ENCODE measurements at places on chromosomes 6 and 20. TPM values are rescaled to one million over a fixed set of nuclear protein-coding genes. Genes with fewer than 3 reads are reported as not detected.

DNA sequence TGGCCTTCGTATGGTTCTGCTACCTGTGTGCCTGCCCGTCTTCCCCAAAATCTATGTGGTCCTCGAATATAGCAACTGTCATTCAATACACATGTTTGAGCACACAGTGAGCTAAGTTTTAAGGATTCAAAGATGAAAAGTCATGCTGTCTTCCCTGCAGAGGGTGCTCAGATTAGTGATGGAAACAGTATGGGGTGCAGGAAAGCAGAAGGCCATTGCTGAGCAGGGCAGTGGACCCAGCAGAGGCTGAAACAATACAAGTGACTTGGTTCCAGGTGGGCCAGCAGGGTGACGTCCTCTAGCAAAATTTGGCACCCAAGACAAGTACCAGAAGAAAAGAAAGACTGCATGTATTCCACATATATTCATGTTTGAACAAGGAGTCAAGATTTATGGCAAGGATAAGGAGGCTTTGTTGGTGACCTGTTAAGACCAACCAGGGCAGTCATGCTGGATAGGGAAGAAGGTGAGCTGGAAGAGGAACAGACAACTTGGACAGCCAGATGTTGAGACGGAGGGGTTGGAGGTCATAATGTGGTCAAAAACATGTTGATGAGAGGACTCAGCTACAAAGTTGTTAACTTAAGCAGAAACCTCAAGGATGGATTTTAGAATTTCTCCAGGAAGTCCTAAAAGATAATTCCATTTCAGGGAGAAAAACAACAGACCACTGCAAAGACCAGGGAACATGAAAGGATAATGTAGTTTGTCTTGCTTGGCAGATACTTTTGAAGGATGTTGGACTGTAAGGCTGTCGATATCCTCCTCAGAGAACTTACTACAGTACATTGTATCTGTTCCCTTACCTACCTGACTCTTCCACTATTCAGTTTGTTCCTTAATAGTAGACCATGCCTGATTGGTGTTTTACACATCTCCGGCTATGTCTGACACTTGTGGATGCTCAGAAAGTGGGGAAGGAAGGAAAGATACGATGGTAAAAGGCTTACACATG, 2.5 kb downstream of the HLA-DQA1 start:
- no peak overlapping the region for H3K27ac ChIP-seq
- no peaks in the 10 kb centered on the region for H3K27me3 ChIP-seq
- no peak overlapping the region for H3K4me3 ChIP-seq
- no peaks in the 10 kb centered on the region for H3K36me3 ChIP-seq
- no peak for DNase-seq
- no peaks in the 10 kb centered on the region for H3K4me1 ChIP-seq

SNRPB gene
- 207 TPM for total RNA-seq

DNA sequence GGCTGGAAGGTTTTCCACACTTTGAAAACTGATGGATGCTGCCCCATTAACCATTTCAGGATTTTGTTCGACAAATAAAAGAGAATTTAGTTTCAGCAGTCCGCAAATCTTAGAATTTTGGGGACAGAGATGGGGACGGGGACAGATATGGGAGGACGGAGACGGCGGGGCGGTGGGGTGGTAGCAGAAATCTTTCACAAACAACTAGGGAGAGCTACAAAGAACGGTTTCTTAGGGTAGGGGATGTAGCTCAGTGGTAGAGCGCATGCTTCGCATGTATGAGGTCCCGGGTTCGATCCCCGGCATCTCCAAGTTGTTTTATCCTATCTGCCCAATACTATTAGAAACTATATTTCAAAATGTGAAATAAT, 15.1 kb downstream of the HMGN4 start:
- DNase-seq, result peak; percentile 84
- no peaks in the 10 kb centered on the region for H3K27me3 ChIP-seq

CST7 gene
- total RNA-seq, result not detected

GRCh38 chr6:21739838-21740237, 146.3 kb downstream of the SOX4 start:
- no peaks in the 10 kb centered on the region for H3K27me3 ChIP-seq
- H3K27ac ChIP-seq, result no peak overlapping the region
- H3K36me3 ChIP-seq, result no peaks in the 10 kb centered on the region
- no peak overlapping the region for H3K4me3 ChIP-seq
- DNase-seq, result no peak
- no peaks in the 10 kb centered on the region for H3K4me1 ChIP-seq

GRCh38 chr6:134467620-134468019, 149.7 kb upstream of the SGK1 start:
- H3K27ac ChIP-seq, result no peak overlapping the region
- H3K4me1 ChIP-seq, result no peaks in the 10 kb centered on the region
- no peaks in the 10 kb centered on the region for H3K36me3 ChIP-seq
- no peaks in the 10 kb centered on the region for H3K27me3 ChIP-seq
- H3K4me3 ChIP-seq, result no peak overlapping the region
- DNase-seq, result no peak

DNA sequence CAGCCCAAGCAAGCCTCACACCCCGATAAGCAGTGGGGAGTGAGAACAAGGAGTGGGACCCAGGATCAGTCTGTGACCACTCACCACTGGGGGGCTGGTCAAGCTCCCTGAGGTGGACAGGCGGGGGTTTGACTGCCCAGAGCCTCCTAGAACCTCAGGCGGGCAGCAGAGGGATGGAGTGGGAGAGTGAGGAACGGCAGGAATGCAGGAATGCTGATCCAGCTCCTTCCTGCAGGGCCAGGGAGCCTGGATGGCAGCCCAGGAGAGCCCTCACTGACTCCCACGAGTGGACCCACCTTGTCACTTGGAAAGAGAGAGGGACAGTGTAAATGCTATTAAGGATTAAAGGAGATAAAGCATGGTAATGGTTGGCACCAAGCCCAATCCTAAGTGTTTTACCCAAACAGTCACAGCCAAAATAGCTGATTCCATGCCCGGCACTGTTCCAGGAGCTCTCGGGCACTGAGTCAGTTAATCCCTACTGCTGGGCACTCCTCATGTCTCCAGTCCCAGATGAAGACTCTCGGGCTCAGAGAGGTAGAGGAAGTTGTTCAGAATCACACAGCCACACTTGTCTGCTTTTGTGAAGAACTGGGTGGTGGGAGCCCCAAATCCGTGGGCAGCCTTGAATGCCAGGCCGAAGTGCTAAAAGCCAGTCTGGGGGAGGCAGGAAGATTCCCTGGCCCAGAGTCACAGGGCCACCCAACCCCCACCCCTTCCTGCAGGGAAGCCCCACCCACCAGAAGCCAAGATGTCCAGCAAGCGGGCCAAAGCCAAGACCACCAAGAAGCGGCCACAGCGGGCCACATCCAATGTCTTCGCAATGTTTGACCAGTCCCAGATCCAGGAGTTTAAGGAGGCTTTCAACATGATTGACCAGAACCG, 3.1 kb downstream of the MYL9 start:
- no peaks in the 10 kb centered on the region for H3K36me3 ChIP-seq
- peak overlapping the region; percentile 99 for H3K27ac ChIP-seq
- H3K27me3 ChIP-seq, result no peaks in the 10 kb centered on the region
- peak overlapping the region; percentile 99 for H3K4me3 ChIP-seq

GRCh38 chr6:84119277-84119676, 85.7 kb downstream of the MRAP2 start:
- H3K27ac ChIP-seq, result no peak overlapping the region
- no peaks in the 10 kb centered on the region for H3K27me3 ChIP-seq
- H3K4me3 ChIP-seq, result no peak overlapping the region
- no peaks in the 10 kb centered on the region for H3K36me3 ChIP-seq
- no peak for DNase-seq
- H3K4me1 ChIP-seq, result no peaks in the 10 kb centered on the region

NKAIN4 gene
- total RNA-seq, result 6.0 TPM

MUC22 gene
- total RNA-seq, result 0.31 TPM

- DNase-seq, result no peak
- no peak overlapping the region for H3K4me3 ChIP-seq
- H3K4me1 ChIP-seq, result no peaks in the 10 kb centered on the region
Observed at GRCh38 chr6:43842231-43842794, 72.3 kb downstream of the VEGFA start.

- H3K36me3 ChIP-seq, result no peaks in the 10 kb centered on the region
- H3K4me3 ChIP-seq, result peak overlapping the region; percentile 78
- peak overlapping the region; percentile 69 for H3K27ac ChIP-seq
Observed at GRCh38 chr6:147507162-147508041, 1.1 kb upstream of the SAMD5 start.

RNF8 gene
- total RNA-seq, result 49.9 TPM

HLA-DQB1 gene
- total RNA-seq, result 0.08 TPM

CTCFL gene
- total RNA-seq, result 24.8 TPM

- no peak overlapping the region for H3K27ac ChIP-seq
- H3K4me1 ChIP-seq, result no peaks in the 10 kb centered on the region
- no peaks in the 10 kb centered on the region for H3K36me3 ChIP-seq
- H3K4me3 ChIP-seq, result no peak overlapping the region
Observed at GRCh38 chr6:80921861-80922460, 815.5 kb downstream of the BCKDHB start.

DNA sequence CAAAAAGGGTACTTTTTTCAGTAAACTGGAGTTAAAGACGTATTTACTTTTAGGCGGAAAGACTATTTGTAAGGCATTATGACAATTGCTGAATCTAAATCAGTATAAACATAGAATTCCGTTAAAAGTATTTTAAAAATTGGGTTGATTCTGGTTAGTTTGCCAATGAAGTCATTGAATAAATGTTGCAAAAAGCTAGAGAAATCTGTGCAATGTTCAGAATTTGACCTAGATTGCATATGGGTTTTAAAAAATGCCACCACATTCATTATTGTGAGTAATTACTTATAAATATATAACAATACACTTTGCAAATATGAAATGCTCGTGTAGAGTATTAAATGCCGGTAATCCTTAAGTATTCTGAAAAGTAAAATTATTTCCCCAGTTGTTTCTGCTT, 116.5 kb upstream of the EEF1E1 start:
- no peaks in the 10 kb centered on the region for H3K27me3 ChIP-seq
- no peaks in the 10 kb centered on the region for H3K4me1 ChIP-seq
- H3K27ac ChIP-seq, result no peak overlapping the region
- H3K4me3 ChIP-seq, result no peak overlapping the region
- H3K36me3 ChIP-seq, result no peaks in the 10 kb centered on the region

Measured in testis (tissue), 5 donors.